ENCODE measurements at places on chromosomes 11 and 22.

- DNase-seq: no peak
Measured at GRCh38 chr11:67126986-67127385, 7.9 kb downstream of the KDM2A start.

DNA sequence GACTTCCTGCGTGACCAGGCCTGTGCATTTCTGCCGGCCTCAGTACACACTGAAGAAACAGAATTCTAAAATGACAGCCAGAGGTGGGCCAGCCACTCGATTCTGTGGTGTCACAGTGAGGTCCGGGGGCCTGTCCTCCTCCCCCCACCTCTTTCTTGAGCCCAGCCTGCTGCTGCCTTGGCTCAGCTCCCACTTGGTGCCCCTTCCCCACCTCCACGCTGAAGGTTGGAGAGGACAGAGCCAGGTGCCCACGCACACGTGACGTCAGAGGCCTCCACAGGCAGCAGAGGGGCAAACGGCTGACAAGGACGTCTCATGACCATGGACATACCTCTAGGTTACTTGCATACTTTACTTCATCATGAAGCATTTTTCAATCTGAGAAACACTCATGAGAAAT lies 78.0 kb upstream of the SHANK2 start:
- DNase-seq: no peak

GRCh38 chr11:2489083-2489482 lies 44.3 kb downstream of the KCNQ1 start:
- no peak for DNase-seq

GRCh38 chr11:45266676-45267020 lies 19.5 kb downstream of the SYT13 start:
- DNase-seq: no peak

DNA sequence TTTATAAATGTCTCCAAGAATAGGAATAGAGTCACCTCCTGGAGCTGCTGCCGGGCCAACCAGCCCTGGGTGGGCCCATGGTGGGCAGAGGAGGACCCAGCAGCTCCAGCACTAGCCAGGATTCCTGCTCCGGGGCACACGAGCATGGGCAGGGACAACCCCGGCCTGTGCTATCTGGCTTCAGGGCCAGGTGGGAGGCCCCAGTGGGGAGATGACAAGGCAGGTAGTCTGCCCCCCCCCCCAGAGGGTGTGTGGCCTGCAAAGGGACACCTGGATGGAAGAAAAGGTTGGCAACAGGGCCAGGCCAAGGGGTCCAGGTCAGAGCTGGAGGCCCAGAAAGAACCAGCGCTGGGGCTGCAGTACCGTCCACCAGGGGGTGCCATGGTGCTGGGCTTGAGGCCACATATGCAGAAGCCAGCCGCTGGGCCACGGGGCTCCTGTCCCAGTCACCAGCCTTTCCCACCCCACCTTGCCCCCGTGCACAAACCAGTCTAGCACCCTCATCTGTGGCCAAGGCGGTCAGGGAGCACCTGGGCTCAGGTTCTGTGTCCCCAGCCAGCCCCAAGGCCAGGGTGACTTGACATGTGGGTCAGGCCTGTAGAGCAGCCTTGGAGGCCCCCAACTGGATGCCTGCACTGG lies 3.4 kb downstream of the TSPAN32 start:
- DNase-seq: peak; percentile 77

DNA sequence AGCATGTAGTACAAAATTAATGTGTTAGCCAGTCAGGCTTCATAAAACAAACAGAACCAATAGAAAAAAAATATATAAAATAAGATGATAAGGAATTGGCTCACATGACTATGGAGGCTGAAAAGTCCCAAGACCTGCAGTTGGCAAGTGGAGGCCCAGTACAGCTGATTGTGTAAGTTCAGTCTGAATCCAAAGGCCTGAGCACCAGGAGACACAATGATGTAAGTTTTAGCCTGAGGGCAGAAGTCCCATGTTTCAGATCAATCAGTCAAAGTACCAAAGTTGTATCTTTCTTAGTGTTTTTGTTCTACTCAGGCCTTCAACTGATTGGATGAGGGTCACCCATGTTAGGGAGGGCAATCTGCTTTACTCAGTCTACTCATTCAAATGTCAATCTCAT lies 14.3 kb upstream of the OR10D3 start:
- DNase-seq: no peak

DNA sequence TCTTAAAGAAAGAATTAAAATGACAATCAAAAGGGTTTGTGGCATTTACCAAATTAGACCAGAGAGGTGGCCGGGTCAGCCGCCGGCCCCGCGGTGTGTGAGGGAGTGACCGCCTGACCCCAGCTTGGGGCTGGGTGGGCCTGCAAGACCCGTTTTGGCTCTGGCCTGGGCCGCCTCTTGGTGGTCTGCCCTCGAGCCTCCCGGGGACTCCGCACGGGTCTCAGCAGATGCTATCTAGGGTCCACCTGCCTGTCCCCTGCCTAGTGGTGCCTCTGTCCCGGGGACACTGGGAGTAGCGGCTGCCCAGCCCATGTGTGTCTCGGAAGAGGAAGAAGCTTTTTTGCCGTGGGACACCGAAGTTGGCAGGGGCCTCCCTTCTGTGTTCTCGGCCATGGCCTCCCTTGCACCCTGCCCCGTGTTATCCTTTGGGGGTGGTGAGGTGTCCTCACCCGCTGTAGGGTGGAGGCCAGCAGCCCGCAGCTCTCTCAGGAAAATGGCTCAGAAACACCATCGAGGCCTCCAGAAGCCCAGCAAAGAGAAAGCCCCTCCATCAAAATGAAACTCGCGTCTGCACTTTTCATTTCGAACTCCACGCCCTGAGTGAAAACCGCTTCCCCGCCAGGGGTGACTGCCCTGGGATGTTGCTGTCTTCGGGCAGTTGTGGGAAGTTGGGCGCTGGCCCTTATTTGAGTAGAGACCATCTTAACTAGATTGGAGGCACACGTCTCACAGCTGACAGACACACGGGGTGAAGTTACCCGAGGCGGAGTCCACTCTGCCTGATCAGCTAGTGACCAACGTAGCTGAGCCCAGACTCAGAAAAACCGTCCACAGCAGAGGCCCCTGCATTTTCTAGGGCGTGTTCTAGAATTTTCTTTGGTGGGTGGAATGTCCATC lies 8.0 kb downstream of the CCND1 start:
- DNase-seq: no peak

DNA sequence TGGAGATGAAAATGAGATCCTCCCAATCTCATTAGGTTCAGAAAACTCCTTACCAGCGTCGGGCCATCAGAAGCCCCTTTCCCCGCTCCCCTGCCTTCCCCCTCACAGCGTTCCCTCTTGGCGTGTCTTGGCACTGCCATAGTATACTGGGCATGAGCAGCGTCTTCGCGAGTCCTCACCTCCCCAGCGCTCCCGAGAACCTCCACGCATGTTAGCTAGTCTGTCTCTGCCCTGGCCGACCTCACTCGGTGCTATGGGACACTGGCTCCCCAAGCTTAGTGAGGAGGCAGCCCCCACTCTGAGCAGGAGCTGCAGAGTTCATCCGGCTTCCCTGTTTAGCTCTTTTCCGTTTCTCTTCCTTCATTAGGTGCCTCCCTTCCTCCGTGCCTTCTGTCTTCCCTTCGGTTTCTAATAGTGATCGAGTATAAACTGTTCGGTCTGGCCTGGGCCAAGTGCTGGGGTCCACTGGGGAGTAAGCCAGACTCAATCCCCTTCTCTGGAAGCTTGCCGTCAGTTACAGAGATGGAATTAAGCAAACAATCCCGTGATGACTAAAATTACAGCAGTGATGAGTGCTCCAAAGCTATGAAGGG lies 63.8 kb upstream of the OPCML start:
- no peak for DNase-seq

DNA sequence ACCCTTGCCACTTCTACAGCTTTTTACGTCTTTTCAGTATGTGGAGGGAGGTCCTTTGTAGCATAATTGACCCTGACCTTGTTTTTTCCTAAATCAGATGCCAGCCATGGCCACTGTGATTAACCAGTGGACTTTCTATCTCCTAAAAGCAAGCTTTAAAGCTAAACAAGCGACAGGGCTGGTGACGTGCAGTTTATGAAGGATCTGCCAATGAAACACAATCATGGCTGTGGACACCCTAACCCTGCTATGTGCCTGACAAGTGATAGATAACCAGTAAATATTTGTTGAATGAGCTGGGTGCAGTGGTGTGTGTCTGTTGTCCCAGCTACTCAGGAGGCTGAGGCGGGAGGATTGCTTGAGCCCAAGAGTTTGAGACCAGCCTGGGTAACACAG lies 64.2 kb downstream of the LIF start:
- no peak for DNase-seq

- DNase-seq: no peak
Measured at GRCh38 chr22:20587206-20587958, 80.0 kb downstream of the MED15 start.

DNA sequence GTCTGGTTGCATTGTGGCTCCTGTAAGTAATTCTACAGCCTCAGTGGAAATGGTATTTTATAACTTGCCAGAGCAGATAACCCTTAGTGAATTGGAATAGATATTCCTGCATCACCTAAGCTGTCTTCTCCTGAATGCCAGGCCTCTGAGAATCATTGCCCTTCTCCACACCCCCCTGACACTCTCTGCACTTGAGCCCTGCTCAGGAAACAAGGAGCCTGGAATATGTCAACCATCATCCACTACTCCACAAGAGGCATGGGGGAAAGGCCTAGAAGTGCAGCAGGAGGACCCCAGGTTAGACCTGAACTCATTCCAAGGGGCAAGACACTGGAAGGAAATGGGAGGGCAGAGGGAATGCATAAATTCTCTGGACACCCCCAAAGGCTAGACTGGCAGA lies 72.4 kb downstream of the DSCAML1 start:
- DNase-seq: no peak

- DNase-seq: no peak
Measured at GRCh38 chr11:115241899-115242298, 262.3 kb downstream of the CADM1 start.

- no peak for DNase-seq
Measured at GRCh38 chr11:56782167-56782847, 33.8 kb upstream of the OR9G4 start.

- peak; percentile 53 for DNase-seq
Measured at GRCh38 chr11:76962583-76963416, 71.4 kb upstream of the B3GNT6 start.

- no peak for DNase-seq
Measured at GRCh38 chr11:2774173-2775082, 74.6 kb upstream of the KCNQ1OT1 start.

- no peak for DNase-seq
Measured at GRCh38 chr22:37664249-37665101, 6.0 kb downstream of the PDXP start.

GRCh38 chr11:115581871-115582639 lies 77.8 kb upstream of the CADM1 start:
- DNase-seq: no peak

DNA sequence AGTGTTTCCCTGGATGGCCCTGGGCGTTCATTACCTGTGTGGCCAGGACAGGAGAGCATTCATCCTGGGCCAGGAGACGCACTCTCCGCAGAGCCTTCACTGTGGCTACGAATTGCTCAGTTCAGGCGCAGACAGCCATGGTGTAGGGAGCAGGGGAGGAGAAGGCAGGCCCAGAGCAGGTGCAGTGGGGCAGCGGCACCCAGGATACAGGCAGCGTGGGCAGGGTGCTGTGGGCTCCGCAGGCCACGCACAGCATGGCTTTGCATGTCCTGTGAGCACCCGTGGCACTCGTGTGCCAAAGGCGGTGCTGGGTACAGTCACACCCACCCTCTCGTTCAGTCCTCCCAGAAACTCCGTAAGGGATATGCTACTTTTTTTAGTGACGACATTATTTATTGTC lies 124.2 kb upstream of the B3GAT1 start:
- DNase-seq: no peak
